ENCODE measurements at places on chromosomes 13 and 19.

DNA sequence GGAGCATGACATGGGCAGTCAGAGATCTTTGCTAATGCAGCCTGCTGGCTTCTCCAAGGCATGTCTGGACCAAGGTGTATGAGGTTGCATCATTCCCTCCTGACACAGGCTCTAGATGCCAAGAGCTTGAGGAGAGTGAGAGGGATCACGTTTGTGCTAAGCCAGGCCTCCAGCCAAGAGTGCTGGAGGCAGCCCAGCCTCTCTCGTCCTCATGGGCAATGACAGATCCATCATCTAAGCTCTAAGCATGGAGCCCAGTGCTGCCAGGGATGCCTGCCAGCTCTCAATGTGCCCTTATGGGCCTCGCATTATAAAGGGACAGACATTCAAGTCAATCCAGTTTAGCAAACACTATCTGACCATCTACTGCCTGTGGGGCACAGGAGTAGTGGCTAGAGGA, 136.3 kb upstream of the VSTM2B start:
- no peak for DNase-seq

DNA sequence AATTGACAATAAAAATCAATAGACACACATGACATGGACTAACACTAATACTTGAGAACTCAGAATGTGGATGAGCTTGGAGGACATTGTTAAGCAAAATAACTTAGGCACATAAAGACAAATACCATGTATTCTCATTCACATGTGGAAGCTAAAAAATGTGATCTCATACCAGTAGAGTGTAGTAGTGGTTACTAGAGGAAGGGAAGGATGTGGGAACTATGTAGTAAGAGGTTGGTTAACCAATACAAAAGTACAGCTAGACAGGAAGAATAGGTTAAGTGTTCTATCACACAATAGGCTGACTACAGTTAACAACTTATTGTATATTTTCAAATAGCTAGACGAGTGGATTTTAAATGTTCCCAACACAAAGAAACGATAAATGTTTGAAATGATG, 415.8 kb upstream of the KLF12 start:
- no peak for DNase-seq

- no peak for DNase-seq
These were observed 45.7 kb downstream of the ZC3H13 start for GRCh38 chr13:46006688-46007452.

DNA sequence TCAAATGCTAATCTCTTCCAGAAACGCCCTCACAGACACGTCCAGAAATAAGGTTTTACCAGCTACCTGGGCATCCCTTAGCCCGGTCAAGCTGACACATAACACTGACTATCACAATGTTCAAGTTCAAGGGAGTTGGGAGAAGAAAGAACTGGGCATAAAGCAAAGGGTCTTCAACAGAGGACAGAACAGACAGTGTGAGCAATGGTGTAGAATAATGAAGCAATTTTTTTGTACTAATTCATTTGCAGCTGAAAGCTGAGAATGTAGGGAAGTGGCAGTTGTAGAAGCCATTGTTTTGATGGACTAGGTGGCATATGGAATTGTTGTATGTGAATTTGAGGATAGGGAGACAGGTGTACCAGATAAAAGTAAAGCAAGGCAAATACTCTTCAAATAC, 58.1 kb upstream of the WDFY2 start:
- DNase-seq: no peak

GRCh38 chr13:87671753-87672605, 808 bp downstream of the SLITRK5 start:
- DNase-seq: no peak

GRCh38 chr19:18541258-18541991, 1.9 kb downstream of the FKBP8 start:
- DNase-seq: no peak

Data from stimulated activated CD4-positive, alpha-beta T cell treated with anti-CD3 and anti-CD28 coated beads, TNF-alpha, amount 100 ng/mL, for 1 hour (primary cell).